ENCODE measurements at places on chromosomes 11 and 22.

- DNase-seq, result no peak
Observed at GRCh38 chr22:23152238-23153114, 7.2 kb downstream of the RAB36 start.

GRCh38 chr11:121661880-121662486, 209.2 kb upstream of the SORL1-AS1 start:
- DNase-seq, result no peak

DNA sequence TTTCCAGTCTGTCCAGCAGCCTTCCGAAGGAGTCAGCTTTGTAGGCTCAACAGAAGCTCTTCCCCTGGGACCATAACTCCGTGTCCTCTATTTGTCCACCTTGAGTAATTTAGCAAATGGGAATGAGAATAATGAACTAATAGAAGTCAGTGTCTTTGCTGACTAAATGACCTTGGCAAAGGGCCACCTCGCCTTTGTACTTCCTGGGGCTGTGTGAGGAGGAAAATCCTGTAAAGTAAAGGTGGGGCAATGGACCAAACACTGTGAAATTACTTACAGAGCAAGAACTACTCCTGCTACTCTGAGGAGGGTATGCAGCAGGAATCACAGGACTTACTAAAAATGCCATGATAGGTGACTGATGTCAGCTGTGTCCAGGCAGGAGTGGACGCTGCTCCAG, 36.2 kb upstream of the CSNK2A3 start:
- no peak for DNase-seq

DNA sequence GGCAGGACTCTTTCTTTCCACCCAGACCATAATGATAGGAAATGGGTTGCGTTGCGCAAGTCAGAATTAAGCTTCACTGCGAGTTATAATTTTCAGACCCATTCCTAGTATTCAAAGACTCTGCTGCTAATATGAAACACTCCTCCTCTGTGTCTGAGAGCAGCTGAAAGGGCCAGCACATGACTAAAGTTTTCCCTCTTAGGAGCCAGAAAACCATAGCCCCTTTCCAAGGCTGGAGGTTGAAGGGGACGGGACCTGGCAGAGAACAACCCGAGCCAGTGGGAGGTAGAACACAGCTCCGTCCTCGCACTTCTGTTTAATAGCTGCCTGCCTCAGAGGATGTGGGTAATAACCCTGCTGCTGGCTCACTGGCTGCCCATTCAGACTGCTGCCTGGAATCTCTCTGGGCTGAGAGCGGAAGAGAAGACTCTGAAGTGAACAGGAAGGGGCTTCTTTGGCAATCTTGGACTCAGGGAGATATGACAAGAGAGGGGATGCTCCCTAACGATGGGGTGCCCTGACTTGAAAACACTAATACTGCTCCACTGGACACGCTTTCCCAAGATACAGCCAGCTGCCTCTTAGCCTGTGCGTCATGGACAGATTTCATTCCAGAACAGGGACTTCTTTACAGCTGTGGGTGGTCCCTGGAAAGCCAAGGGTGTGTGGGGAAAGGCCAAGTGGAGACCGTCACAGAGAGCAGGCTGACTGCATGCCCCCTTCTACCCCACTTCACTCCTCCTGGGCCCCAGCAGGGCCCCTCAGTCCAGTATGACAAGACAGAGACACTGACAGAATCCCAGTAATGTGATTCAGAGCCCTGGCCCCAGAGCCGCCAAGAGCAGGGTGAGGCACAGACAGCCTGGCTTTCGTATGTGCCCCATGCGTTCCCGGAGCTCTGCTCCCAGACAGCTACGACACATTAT, 156.9 kb downstream of the FEZ1 start:
- DNase-seq, result no peak

DNA sequence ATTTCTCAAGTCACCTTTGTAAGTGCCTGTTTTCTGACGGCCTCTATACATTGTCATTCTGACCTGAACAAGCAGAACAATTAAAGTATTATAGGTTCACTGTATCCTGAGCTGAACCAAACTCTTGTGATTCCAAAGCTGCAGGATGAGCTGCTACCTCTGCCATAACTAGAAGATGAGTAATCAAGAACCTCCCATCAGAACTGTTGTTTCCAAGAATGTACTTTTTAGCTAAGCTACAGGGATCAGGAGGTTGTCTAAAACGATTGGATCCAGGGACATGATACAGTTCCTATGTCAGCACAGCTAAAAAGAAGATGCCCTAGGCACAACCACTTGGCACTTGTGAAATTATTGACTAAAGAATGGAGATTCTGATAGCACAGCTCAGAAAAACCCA, 288.4 kb upstream of the CCDC90B start:
- DNase-seq, result no peak

GRCh38 chr11:43376065-43376464, 17.3 kb downstream of the TTC17 start:
- no peak for DNase-seq

DNA sequence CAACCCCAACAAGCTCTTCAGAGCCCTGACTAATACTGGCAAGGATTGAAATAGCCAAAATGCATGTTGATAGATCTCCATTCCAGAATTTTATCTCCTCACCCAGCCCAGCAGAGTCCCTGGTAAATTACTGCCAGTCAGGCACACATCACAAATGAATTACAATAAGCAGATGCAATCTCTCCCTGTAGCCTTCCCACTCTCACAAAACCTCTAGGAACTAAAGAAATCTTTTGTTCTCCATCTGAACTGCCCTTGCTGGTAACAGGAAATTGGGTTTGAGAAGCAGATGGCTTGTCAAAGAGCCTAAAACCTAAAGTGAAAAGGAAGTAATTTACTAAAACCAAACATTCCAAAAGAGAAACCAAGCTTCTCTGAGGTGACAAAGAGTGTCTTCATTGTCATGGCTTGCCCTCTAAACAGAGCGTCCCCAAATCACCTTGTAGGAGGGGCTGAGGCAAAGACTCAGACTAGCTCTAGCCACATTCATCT, 59.5 kb downstream of the FAM168A start:
- no peak for DNase-seq

Data from epithelial cell of proximal tubule (primary cell).